ENCODE measurements at places on chromosomes 7 and 10.

DNA sequence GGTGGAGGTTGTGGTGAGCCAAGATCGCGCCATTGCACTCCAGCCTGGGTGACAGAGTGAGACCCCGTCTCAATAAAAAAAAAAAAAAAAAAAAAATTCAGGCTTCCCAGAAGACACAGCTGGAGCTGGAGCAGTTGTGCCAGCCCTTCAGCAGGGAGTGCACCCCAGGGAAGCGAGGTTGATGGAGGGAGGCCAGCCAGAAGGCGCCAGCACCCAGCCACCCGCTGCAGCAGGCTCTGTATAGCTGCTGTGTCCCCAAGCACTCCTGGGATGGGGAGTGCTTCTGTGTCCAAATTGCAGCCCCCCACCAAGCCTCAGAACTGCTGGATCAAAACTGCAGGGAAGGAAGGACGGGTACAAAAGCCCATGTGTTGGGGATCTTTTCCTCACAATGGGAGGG is 47.8 kb downstream of the COBL start:
- peaks cover 2% of the 10 kb centered on the region for H3K4me1 ChIP-seq
- H3K36me3 ChIP-seq: no peaks in the 10 kb centered on the region
- no peak for DNase-seq
- H3K4me3 ChIP-seq: no peak overlapping the region
- no peak overlapping the region for H3K27ac ChIP-seq

DNA sequence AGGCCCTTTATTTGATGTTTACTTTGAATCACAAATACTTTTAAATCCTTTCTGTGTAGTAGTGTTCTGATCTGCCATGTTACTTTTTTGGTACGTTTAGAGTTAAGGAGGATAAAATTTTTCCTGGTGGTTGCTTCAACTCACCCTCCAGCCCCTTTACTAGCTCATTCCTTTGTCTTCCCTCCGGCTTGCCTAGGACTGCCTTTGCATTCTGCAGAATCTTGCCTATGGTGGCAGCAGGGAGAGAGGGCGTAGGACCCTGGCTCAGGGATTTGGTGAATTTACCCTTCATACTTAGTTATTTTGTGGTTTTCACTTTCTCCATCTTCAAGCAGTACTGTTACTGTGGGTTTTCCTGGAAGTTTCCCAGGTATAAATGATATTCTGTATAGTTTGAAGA is 833.5 kb downstream of the XPNPEP1 start:
- DNase-seq: no peak
- no peaks in the 10 kb centered on the region for H3K27me3 ChIP-seq
- H3K36me3 ChIP-seq: no peaks in the 10 kb centered on the region
- H3K4me3 ChIP-seq: no peak overlapping the region

DNA sequence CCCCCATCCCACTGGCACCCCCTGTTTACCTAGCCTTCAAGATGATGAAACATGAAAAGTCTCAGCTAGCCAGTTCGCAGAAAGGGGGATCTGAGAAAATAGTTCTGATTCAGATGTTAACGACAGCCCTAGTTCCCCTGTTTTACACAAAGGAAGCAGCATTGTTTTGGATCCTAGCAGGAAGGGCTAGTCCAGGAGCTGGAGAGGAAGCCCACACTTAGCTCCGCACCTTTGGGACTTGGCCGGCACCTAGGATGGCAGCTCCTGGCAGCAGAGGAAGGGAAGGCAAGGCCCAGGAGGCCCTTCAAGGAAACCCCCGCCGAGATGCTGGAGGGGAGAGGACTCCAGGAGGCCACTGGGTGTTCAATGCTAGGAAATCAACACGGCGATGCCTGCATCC is 29.0 kb upstream of the MGMT start:
- peaks cover 8% of the 10 kb centered on the region for H3K4me1 ChIP-seq
- DNase-seq: no peak
- H3K4me3 ChIP-seq: no peak overlapping the region
- no peaks in the 10 kb centered on the region for H3K27me3 ChIP-seq
- H3K36me3 ChIP-seq: peaks cover 16% of the 10 kb centered on the region

DNA sequence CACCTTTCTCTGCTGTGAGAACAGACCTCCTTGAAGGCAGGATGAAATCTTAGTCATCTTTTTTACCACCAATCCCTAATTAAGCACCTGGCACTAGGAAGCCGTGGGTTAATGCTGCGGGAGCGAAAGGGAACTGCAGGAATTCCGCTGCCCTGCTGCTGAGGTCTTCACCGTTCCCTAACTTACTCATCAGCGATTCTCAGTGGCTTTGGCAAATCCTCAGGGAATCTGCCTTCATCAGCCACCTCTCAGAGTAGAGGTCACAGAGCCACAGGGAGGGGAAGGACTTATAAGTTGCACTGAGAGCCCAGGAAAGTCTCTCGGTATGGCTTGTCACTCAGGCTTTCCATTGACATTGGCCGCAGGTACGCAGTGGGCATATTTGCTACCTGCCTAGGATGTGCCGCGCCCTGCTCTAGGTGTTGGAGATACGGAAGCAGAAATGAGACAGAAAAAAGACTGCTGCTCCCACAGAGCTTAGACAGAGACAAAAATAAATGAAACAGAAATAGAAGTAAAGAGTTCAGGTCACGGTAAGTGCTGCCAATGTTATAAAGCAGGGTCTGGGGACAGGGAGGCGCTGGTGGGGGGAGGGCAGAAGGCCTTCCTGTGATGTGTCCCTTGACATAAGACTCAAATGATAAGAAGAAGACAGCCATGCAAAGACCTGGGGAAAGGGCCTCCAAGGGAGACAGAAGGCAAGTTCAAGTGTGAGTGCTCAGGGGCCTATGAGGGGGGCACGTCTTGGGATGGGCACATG is 72.6 kb upstream of the OPALIN start:
- no peak overlapping the region for H3K4me3 ChIP-seq
- no peaks in the 10 kb centered on the region for H3K27me3 ChIP-seq
- DNase-seq: no peak
- no peak overlapping the region for H3K27ac ChIP-seq

GRCh38 chr10:6300106-6300783 is 97.5 kb downstream of the PFKFB3 start:
- H3K27me3 ChIP-seq: no peaks in the 10 kb centered on the region
- H3K36me3 ChIP-seq: no peaks in the 10 kb centered on the region
- no peak overlapping the region for H3K27ac ChIP-seq
- no peak for DNase-seq
- H3K4me1 ChIP-seq: no peaks in the 10 kb centered on the region

DNA sequence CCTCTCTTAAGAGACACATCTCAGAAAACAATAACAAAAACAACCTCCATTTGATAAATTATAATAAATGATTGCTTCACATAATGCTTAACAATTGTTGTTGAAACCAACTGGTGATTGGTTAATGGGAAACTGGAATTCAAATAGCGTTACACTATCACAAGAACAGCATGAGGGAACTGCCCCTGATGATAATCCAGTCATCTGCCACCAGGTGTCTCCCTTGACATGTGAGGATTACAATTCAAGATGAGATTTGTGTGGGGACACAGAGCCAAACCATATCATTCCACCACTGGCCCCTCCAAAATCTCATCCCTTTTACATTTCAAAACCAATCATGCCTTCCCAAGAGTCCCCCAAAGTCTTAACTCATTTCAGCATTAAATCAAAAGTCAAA is 375.9 kb downstream of the BMPER start:
- DNase-seq: no peak
- H3K27ac ChIP-seq: no peak overlapping the region
- peaks cover 30% of the 10 kb centered on the region for H3K36me3 ChIP-seq
- H3K4me3 ChIP-seq: no peak overlapping the region

GRCh38 chr7:19455623-19456022 is 253.2 kb downstream of the POLR1F start:
- no peaks in the 10 kb centered on the region for H3K27me3 ChIP-seq
- H3K4me1 ChIP-seq: no peaks in the 10 kb centered on the region
- no peak overlapping the region for H3K4me3 ChIP-seq
- no peak for DNase-seq

- H3K27me3 ChIP-seq: no peaks in the 10 kb centered on the region
- H3K36me3 ChIP-seq: no peaks in the 10 kb centered on the region
- no peak for DNase-seq
- H3K27ac ChIP-seq: no peak overlapping the region
- no peaks in the 10 kb centered on the region for H3K4me1 ChIP-seq
Measured at GRCh38 chr10:16787361-16787791, 29.8 kb downstream of the RSU1 start.

DNA sequence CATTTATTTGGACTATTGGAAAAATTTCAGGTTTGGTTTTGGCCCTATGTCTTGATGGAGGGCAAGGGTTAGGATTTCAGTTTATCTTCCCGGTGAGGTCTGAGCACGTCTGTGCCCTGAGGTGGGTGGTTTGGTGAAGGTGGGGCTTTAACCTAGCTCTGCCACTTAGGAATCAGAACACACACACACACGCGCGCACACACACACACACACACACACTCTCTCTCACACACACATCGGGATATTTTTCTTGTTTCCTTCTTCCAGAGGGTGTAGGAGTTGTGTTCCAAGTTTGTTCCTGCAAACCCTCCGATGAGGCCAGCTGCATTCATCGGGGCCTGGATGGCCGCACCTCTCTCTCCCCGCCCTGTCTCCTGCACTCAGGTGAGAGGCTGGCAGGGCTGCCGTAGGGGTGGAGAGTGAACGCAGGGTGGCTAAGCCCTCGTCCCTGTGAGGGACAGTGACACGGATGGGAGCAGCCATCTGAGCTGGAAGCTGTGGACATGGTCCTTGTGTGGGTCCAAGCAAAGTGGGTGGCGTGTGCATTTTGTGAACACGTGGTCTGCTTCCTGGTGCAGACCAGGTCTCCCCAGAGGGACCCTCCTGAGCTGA is 34.2 kb downstream of the CHST12 start:
- H3K4me1 ChIP-seq: no peaks in the 10 kb centered on the region
- H3K27ac ChIP-seq: no peak overlapping the region
- peaks cover 25% of the 10 kb centered on the region for H3K36me3 ChIP-seq
- no peaks in the 10 kb centered on the region for H3K27me3 ChIP-seq
- DNase-seq: no peak

GRCh38 chr10:101120884-101121653 is 10.0 kb upstream of the TLX1 start:
- peak; percentile 31 for DNase-seq
- no peaks in the 10 kb centered on the region for H3K36me3 ChIP-seq
- H3K27ac ChIP-seq: no peak overlapping the region
- peak overlapping the region; percentile 56 for H3K4me3 ChIP-seq
- peaks cover 76% of the 10 kb centered on the region for H3K27me3 ChIP-seq

DNA sequence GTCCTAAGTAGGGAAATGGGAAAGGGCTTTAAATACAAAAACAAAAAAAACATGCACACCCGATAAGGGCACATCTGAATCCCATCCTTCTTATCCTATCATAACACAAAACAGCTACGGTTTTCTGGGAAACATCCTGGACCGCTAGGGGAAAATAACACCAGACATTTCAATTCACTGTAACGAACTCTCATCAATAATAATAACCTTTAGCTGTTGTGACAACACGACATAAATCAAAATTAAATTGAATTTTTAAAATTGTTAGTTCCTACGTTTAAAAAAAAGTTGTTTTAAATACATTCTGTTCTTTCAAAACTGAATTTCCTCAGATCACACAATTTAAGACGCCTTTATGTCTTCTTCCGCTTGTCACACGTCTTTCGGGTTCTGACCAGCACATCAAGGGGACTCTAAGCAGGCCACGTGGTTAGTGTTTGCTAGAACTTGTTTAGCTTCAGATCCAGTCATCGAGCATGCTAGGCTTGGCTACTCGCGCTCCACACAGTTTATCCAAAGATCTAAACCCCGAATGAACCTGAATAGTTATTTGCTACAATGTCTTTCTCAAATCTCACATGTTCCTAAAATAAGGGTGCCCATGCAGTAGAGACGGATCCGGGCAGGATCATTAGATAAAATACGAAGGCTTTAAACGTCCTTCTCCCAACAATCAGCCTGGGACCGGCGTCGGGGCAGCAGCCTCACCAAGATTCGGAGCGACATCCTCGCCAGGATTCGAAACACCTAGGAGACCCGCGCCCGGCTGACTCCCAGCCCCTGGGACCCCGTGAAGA is 839 bp downstream of the IKZF5 start:
- H3K4me1 ChIP-seq: 0 out of 2 replicates have a peak, but pooled peaks cover 2% of the 10 kb centered on the region
- peak overlapping the region; percentile 96 for H3K4me3 ChIP-seq
- peaks cover 18% of the 10 kb centered on the region for H3K36me3 ChIP-seq
- H3K27me3 ChIP-seq: peaks cover 16% of the 10 kb centered on the region
- DNase-seq: peak; percentile 32

DNA sequence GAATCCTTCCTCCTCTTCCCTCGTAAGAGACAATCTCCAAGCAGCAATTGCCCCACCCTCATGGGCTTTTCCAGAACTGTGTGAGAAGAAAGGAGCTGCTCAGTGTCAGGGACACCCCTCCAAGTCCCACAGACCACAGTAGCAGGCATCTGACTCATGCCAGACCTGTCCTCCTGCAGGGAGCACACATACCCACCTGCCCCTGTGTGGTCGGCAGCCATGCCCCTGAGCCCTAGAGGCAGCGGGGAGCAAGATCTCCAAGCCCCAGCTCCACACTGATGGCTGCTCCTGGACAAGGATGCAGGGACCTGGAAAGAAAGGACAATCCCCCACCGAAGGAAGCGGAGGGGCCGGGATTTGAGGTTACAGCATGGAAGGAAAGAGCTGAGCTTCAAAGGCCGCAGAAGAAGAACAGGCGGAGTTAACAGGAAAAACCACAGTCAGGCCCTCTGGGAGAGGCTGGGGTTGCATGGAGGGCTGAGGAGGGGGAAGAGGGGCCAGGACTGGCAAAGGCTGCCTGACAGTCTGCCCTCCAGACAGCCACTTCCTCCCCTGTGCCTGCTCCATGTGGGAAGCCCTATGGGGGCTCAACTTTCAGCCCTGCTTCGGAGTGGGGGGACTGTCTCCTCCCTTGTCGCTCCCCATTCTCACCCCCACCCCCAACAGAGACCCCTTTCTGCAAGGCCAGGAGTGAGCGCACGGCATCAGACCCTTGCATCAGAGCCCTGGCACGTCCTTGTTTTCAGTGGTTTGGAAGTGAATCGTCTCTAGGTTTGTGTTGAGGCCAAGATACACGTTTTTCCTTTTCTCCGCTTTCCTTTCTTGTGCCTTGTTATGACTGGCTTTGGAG is 46.8 kb downstream of the ASB13 start:
- H3K27ac ChIP-seq: no peak overlapping the region
- H3K27me3 ChIP-seq: no peaks in the 10 kb centered on the region
- no peak for DNase-seq
- no peaks in the 10 kb centered on the region for H3K36me3 ChIP-seq
- no peak overlapping the region for H3K4me3 ChIP-seq

GRCh38 chr10:5014936-5015335 is 11.3 kb upstream of the AKR1C2 start:
- no peaks in the 10 kb centered on the region for H3K27me3 ChIP-seq
- no peaks in the 10 kb centered on the region for H3K36me3 ChIP-seq
- H3K4me1 ChIP-seq: no peaks in the 10 kb centered on the region
- no peak overlapping the region for H3K27ac ChIP-seq
- DNase-seq: no peak

Measured in H9 (cell line).